ENCODE measurements at places on chromosomes 3 and 15.

DNA sequence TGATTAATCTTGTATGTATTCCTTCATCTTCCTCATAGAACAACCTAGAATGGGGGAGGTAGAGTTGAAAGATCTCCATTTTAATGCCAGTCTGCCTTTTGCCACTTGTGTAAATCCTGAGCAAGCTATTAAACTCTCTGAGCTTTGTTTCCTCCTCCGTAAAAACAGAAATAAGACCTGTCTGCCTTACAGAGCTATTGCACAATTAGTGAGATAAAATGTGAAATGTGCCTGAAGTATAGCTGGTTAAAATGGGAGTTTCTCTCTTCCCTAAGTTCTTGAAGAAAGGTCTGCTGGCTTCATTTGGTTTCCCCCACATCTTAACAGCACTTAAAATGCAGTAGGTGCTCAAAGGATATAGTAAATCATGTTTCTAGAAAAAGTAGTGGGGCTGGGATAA lies 19.0 kb downstream of the ALDH1A2 start:
- no peak for DNase-seq

DNA sequence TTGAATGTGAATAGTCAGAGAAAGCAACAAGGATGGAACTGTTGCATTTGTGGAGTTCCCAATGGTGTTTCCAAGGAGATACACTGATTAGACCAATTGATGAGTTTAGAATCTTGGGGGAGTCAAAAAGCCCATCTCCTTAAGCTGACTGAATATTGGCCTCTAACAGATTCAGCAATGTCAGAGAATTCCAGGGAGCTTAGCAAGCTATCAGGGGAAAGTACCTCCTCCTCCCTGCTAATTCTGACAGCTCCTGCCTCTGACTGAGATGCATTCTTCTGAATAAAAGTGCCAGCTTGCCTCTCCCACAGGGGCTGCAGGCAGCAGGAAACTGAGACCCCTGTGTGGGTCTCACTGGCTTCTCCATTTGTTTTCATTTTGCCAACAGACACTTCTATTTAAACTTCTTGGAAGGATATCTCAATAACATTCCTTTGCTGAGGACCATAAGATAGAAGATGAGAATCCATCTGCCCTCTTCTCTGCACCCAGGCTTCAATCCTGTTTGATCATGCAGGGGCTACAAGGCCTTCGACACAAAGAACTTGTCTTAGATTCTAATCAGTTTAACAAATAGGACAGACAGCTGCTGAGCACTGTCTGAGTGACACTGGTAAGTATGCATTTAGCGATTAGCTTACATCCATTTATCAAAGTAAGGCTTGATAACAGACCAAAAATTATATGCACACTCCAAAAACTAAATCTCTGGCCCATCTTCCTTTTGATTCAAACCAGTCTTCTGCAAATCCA lies 1080.8 kb downstream of the TUSC7 start:
- DNase-seq, result no peak

- no peak for DNase-seq
Measured at GRCh38 chr3:32502946-32503286, 264 bp upstream of the CMTM6 start.

DNA sequence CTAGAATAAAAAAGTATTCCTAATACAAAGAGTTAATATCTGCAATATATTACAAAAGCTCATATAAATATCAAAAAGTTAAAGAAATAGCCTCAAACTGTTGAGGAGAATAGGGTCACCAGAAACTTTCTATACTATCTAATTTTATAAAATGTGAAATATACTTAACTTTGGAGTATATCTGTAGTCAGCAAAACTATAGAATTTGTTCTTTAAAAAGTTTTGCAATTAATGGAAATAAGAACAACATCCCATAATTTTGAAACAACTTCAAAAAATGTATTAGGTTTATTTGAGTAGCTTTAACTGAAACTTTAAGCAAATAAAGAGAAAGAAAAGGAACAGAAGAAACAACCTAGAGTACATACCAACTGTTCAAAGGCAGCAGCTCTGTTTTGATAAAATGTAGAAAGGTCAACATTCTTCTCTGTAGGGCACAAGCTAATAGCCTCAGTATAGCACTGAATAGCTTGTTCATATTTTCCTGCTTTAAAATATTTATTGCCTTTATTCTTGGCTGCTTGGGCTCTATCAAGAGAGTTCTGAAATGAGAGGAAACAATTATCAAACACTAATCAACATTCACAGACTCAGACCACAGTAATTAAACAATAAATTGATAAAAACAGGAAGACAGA lies 14.3 kb downstream of the TOMM70 start:
- no peak for DNase-seq

GRCh38 chr3:192038726-192039125 lies 577.8 kb downstream of the PYDC2 start:
- no peak for DNase-seq

DNA sequence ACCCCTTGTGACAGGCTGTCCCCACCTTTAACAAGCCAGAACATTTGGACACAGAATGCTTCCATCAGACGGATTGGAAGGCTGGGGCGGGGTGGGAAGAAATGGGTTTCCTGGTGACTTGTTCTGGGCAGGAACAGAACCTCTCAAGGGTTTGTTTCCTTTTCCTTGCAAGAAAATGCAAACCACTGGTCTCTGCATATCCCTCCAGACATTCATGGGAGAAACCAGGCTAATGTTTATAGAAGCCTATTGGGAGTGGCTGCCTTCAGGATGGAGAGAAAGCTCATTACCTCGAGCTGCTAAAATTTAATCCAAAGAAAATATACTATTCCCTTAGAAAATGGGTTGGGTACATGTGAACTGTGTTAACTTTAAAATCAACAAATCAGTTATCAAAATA lies 21.9 kb downstream of the MINAR1 start:
- DNase-seq, result no peak

DNA sequence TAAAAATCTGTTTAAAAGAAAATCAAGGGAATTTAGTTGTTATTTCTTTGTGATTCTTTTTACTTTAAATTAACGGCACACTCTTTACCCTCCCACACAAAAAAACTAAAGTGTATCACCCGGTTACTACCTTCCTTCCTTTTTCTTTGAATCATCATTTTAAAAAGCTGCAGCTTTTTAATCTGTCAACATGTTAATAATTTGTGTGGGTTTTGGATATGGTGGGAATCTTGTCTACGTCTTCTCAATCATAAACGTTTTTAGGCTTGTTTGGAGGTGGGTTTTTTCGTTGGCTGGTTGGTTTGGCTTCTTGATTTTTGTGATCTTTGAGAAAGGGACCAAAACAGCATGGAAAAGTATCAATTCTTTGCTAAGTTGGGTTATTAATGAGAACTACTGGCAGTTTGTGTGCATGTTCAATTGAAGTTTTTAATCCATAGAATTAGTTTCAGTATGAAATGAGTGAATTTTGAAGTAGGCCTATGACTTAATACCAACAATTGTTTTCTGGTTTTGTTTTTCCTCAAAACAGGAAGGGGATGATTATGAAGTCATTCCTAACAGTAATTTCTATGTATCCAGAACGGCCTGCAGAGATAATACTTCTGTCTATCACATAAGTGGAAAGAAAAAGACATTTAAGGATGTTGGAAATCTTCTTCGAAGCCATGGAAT lies 4.5 kb downstream of the SMC4 start:
- DNase-seq, result no peak

Data from NCI-H187 (cell line).